HFF-Myc (cell line): ENCODE measurements at places on chromosomes 1 and 21.

DNA sequence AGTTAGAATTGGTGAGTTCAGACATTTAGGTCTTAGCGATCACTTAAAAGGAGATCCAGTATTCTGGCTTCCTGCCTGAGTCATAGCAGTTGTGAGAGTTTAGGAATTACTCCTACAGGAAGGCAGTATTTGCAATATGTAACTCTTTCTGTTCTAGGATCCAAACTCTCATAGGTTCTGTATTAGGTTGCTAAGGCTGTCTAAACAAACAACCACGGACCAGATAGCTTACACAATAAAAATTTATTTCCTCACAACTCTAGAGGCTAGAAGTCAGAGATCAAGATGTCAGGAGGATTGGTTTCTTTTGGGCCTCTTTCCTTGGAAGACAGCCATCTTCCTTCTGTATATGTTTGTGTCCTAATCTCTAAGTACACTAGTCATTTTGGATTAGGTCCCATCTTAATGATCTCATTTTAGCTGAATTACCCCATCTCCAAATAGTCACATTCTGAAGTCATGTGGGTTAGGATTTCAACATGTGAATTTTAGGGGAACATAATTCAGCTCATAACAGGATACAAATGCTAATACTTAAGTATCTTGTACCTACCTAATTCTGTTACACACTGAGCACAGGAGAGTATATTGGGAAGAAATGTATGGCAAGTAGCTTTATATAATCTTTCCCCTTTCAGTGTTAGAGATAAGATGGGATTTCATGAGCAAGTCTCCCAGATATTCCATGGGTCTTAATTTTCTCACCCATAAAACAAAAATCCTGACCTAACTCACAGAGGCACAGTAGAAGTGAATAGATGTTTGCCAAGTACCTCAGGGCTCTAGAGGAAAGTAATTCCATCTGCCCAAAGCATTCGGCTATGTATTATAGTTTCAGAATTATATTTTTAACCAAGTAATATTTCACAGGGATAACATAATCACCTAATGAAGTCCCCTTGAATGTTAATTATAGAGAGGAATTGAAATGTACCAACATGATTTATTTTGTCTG, 144.4 kb downstream of the PTBP2 start:
- DNase-seq = peak; percentile 90

DNA sequence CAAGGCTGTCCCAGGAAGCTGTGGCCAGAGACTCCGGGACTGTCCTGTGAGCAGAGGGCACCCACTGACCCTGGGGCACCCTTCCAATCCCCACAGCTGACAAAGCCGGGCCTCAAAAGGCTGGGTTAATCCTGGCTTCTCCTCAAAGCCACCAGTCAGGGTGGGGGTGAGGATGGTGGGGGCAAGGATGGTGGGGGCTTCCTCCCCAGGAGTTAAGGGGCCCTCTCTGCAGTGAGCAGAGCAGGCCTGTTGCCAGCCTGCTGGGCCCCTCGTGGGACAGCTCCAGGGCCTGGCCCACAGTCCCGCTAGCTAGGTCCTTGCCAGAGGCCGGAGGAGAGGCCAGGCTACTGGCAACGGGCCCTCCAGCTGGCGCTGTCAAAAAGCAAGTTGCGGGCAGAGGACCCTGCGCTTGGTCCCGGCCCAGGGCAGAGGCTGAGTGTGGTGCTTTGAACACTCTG, 37.9 kb upstream of the CCDC27 start:
- no peak for DNase-seq

GRCh38 chr21:37072274-37072987, 440 bp downstream of the PIGP start:
- no peak for DNase-seq

- no peak for DNase-seq
Measured at GRCh38 chr1:5098981-5099385, 444.6 kb downstream of the AJAP1 start.

DNA sequence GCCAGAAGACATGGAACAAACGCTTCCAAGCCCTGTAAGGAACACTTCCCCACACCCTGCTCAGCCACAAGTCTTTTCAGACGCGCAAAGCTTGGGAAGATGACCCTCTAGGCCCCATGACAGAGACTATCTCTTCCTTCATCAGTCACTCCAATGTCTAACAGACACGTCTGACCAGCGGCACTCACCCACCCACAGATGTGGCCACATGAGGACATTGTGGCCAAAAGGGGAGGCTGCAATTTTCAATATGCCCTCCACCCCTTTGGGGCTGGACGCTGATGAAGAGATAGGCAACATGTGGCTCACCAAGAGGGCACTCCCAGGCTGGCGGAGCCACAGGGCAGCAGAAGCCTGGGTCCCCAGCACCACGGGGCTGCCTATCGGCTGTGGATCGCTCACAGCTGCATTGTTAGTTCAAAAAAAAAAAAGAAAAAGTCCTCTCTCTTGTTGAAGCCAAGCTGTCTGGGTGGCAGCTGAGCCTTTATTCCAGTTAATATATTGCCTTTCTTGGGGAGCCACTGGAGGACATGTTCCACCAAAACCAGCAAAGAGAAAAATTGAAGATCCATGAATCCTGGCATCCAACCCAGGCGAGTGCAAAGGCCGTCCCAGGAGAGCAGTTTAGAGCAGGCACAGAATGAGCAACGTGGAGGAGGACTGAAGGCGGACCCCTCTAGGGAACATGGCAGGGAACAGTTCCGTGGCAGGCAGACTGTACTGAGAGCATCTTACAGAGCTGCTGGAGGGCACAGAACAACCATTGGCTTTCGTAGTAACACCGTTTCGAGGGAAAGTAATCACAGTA, 52.7 kb upstream of the GPR153 start:
- DNase-seq = no peak

DNA sequence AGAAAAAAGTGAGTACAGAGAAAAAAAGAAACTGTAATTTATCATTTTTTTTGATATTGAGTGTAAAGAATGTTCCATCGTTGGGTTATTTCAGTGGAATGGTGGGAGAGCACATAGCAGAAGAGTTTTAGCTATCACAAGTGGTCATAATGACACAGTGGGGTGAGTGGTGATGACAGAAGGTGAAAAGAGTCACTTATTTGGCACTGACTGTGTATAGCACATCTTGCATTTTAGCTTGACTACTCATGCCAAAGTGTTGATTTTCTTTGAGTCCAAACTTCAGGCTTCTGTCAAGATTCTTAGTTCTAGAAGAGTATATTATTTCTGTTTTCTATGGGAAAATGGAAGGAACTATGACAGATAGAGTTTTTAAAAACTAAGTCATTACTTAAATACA, 261.2 kb downstream of the GRIK1 start:
- no peak for DNase-seq

- DNase-seq = no peak
Measured at GRCh38 chr1:21782349-21782867, 541 bp downstream of the USP48 start.

DNA sequence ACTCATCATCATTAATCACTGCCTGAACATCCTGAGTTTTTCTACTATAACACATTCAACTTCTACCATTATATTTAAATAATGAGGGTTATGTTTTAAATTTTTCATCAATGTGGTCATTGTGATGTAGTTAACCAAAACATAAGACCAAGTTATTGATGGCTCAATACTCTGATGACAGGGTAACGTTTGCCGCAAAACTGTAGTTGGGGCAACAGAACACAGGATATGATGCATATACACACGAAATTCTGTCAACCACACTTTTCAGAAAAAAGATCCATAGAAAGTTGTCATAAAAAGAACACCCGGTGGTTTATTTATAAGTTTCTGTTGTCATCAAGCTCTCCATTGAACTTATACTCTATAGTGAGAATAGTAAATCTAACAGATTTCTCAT, 121.7 kb upstream of the COL11A1 start:
- no peak for DNase-seq

- no peak for DNase-seq
Measured at GRCh38 chr1:4593106-4593505, 61.3 kb upstream of the AJAP1 start.

DNA sequence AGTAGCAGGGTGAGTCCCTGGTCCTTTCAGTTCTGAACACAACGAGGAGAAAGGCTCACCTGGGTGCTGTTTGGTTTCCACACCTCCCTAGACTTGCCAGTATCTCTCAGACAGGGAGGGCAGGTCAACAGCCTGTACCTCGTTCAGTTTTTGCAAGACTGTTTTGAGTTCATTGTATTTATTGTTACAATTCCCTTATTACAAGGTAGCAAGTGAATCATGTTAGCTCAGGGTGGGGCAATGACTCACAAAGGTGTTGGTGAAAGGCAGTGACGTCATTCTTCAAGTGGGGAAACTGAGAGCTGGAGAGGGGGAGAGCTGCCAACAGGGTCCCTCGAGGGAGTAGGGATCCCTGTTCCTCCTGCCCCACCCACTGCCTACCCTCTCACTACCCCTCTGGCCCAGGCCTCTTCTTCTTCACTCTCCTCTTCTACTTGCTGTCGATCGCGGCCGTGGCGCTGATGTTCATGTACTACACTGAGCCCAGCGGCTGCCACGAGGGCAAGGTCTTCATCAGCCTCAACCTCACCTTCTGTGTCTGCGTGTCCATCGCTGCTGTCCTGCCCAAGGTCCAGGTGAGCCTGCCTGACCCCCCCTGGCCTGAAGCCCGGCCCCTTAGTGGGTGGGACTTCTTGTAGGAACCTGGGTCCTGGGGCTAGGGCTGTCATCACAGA, 13.4 kb downstream of the SERINC2 start:
- no peak for DNase-seq

DNA sequence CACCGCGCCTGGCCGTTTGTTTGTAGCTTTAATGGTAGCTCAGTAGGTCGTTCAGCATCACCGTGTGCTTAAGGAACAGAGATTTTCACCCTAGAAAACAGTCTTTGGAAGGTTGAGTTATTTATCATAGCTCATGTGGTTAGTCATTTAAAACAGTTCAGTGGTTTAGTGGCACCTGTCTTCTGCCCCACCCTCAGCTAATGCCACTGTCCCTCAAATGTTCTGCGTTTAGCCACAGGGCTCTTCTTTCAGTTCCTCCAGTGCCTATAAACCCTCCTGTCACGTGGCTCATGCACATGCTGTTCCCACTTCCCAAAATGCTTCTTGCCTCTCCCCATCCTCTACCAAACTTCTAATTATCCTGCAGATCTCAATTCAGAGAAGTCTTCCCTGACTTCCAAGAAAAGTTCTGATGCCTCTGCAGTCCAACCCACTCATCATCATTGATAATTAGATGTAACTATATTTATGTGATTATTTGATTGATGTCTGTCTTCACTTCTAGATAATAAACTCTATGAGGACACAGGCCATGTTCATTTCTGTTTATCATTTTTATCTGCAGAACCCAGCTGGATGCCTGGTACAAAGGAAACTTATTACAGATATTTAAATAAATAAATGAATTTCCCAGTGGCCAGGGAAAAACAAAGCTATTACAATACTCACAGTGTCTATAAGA, 14.4 kb upstream of the DIPK1A start:
- no peak for DNase-seq

- DNase-seq = no peak
Measured at GRCh38 chr21:31455506-31455905, 111.4 kb upstream of the TIAM1 start.

DNA sequence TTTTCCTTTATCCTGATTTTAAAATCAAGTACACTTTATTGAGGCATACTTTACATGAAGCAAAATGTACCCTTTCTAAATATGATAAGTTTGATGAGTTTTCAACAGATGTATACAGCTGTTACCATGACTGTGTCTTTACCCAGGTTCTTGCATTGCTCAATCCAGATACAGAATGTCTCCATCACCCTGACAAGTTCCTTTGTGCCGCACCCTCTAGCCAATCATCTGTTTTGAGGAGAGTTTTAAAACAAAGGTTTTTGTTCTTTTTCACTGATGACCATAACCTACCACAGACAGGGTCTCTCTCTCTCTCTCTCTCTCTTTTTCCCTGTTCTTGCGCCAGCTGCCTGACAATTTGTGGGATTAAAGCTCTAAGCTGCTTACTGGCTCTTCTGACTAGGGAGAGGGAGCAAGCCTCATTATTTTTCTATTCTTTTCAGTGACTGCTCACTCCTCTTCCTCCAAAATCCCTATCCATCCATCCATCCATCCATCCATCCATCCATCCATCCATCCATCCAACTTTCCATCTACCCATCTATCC, 1.2 kb upstream of the KCNE1 start:
- no peak for DNase-seq

DNA sequence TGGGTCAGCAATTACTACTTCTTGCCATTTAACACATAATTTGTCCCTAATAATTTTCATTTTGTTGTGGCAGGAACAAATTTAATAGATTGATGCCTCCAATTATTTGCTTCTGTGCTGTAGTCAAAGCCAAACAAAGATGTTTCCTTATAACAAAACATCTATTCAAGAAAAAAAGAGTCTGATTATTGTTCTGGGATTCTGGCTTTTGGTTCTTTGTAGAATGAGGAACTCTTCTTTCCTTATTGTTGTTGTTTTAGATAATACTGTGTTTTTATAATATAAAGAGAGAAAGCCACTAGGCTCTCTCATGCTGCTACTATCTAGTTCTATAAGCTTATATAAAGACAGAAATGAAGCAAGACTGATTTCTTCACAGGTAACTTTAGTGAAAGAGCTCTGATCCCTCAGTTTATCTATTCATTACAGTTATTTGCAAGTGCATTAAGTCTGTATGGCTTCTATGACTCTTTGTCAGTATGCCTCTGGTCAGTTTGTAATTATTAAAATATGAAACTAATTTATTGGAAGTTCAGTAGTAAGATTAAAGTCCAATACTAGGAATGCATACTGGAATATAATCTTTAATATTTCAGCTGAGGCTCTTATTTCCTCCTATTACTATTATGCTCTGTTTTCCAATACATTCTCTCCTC, 37.4 kb downstream of the PRKACB start:
- no peak for DNase-seq

GRCh38 chr1:183203094-183203493, 17.0 kb downstream of the LAMC2 start:
- no peak for DNase-seq

DNA sequence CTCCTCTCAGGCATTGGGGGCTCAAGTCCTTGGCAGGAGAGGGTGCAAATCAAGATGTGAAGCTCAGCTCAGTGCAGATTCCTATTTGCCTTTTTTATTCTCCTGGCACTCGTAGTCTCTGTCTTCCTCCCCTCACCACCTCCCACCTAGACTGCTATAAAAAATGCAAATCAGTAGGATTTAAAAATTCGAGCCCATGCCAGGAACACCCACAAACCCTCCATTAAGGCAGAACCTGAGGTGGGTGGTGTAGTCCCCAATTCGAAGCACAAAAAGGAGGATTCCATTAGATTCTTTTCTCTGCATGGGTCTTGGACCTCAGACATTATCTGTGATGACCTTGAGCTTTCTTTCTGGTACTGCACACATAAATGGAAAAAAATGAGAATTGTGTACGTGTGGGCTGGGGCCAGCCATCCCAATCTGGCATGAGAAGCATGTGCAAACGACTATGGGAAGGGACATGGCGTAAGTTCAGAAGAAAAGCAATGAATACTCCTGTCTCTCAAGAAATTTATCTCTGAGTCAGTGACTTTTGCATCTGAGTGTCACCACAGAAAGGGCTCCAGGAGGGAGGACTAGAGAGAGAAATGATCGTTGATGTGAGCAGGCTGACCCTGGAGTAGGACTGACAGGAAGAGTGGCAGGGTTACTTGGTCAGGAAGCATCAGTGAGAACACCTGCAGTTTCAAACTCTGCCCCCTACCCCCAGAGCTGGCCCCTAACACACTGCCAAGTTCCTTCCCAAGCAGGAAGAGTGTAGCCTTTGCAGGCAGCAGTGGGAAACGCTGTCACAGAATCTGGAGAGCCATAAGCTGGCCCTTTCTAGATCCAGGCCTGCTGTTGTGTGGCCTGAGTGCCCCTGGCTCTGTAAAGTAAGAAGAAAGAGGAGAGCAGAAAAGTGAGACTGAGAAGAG, 1.7 kb downstream of the INKA2 start:
- DNase-seq = no peak

GRCh38 chr1:245377854-245378253, 223.1 kb downstream of the KIF26B start:
- no peak for DNase-seq

GRCh38 chr1:156937883-156938282, 17.5 kb downstream of the LRRC71 start:
- no peak for DNase-seq
